ENCODE measurements at places on chromosomes 11 and 22. TPM values are rescaled to one million over a fixed set of nuclear protein-coding genes. Genes with fewer than 3 reads are reported as not detected.

- DNase-seq: no peak
Measured at GRCh38 chr11:92702805-92703448, 266.5 kb upstream of the MTNR1B start.

GRCh38 chr11:35058669-35059434 is 80.1 kb upstream of the CD44 start:
- DNase-seq: no peak

CTSW gene
- total RNA-seq: 0.68 TPM

GRCh38 chr22:19253143-19253542 is 38.4 kb downstream of the CLTCL1 start:
- no peak for DNase-seq
